Activated T-cell treated with anti-CD3 and anti-CD28 coated beads, Interleukin-2, amount 50 U/mL, for 24 hours (primary cell): ENCODE measurements at places on chromosomes 3 and 15.

GRCh38 chr3:53166781-53167291, 5.8 kb downstream of the PRKCD start:
- H3K36me3 ChIP-seq, result no peaks in the 10 kb centered on the region
- H3K4me3 ChIP-seq, result no peak overlapping the region
- no peaks in the 10 kb centered on the region for H3K27me3 ChIP-seq

GRCh38 chr15:80403712-80404056, 498 bp upstream of the ARNT2 start:
- H3K27ac ChIP-seq, result no peak overlapping the region
- H3K27me3 ChIP-seq, result peaks cover 78% of the 10 kb centered on the region
- no peaks in the 10 kb centered on the region for H3K36me3 ChIP-seq
- no peak overlapping the region for H3K4me3 ChIP-seq
- peaks cover 4% of the 10 kb centered on the region for H3K4me1 ChIP-seq

DNA sequence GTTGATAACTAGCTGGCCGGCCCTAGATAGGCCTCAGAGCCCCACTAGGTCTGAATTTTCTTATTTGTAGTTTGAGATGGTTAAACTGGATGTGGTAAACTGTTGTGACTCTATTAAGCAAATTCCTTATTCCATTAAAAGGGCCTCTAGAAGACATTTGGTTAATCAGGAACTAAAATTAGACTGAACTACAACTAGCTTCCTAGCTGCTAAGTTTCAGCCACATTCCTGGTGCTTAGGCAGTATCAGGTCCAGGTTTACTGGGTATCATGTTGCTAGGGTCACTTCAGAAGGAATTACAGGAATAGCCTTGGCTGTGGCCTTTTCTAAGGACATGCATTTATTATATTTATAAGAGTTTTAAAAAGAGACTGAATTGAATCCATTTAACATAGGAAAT, 136.3 kb downstream of the PLD1 start:
- no peaks in the 10 kb centered on the region for H3K36me3 ChIP-seq
- H3K27me3 ChIP-seq, result peaks cover 4% of the 10 kb centered on the region
- no peak for DNase-seq
- H3K4me3 ChIP-seq, result no peak overlapping the region
- H3K27ac ChIP-seq, result no peak overlapping the region
- H3K4me1 ChIP-seq, result no peaks in the 10 kb centered on the region

DNA sequence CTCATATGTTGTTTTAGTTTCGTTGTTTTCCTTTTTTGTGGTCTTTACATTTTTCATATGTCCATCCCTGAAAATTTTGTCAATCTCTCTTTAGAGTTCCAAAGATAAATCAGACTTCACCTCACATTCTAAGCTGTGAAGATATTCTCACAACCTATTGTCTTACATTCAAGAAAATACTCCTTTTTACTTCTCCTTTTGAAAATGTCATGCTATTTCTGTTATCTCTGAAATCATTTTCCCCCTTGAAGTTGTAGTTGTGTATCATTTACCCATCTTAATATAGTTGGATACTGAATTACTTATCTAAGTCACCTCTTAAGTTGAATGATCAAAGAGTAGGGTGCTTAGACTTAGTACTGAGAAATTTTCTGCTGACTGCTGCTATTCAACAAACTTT, 74.3 kb downstream of the DCUN1D1 start:
- no peaks in the 10 kb centered on the region for H3K27me3 ChIP-seq
- no peak for DNase-seq
- no peak overlapping the region for H3K27ac ChIP-seq
- no peak overlapping the region for H3K4me3 ChIP-seq
- H3K36me3 ChIP-seq, result peaks cover 50% of the 10 kb centered on the region
- peaks cover 17% of the 10 kb centered on the region for H3K4me1 ChIP-seq

- no peak overlapping the region for H3K4me3 ChIP-seq
- H3K27ac ChIP-seq, result no peak overlapping the region
- DNase-seq, result no peak
Measured at GRCh38 chr3:162285259-162285658, 788.7 kb downstream of the OTOL1 start.

DNA sequence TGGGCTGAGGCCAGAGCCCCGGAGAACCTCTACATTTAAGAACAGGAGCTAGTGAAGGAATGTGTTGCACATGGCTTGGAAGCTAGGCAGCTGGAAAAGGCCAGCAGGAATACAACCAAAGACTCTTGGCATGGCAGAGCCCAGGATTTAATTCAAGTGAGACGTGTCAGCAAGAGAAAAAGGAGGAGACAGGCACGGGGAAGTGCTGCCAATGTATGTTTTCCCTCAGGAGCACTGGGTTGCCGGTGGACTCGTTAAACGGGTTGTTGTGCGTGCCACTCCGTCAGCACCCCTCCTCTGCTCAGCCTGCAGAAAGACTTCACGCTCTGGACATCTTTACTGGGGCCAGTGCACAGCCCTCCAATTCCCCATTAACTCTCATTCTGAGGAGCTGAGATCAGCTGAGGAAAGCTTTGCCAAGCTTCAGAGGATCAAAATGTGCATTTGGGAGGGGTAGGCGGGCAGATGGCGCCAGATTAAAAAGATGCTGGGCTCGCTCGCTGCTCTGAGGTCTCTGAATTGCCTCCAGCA, 103.7 kb downstream of the PDZRN3 start:
- no peak overlapping the region for H3K4me3 ChIP-seq
- no peaks in the 10 kb centered on the region for H3K27me3 ChIP-seq
- H3K36me3 ChIP-seq, result no peaks in the 10 kb centered on the region
- no peak for DNase-seq
- no peaks in the 10 kb centered on the region for H3K4me1 ChIP-seq

GRCh38 chr3:4770561-4770960, 208.7 kb upstream of the BHLHE40 start:
- H3K27me3 ChIP-seq, result no peaks in the 10 kb centered on the region
- H3K36me3 ChIP-seq, result peaks cover 75% of the 10 kb centered on the region
- H3K4me3 ChIP-seq, result no peak overlapping the region
- DNase-seq, result no peak
- H3K27ac ChIP-seq, result peak overlapping the region; percentile 13
- H3K4me1 ChIP-seq, result peaks cover 5% of the 10 kb centered on the region

DNA sequence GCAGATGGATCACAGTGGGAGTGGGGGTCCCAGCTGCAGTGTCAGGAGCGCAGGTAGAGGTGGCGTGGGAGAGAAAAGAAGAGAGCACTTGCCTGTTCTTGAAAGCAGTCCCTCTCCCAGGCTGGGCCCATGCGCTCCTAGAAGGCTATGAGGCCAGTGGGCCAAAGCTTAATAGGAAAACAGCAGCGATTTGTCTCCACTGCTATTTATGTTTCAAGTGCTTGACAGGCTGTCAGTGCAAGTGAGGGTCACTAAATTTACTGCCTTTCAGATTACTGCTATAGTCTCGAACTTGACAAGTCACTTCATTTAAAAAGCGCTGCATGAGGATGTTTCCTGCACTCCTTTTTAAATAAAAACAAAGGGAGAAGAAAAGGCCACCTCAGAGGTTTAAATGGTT, 239.5 kb downstream of the GAP43 start:
- H3K4me3 ChIP-seq, result no peak overlapping the region
- H3K4me1 ChIP-seq, result no peaks in the 10 kb centered on the region
- no peaks in the 10 kb centered on the region for H3K36me3 ChIP-seq
- H3K27me3 ChIP-seq, result peaks cover 63% of the 10 kb centered on the region
- DNase-seq, result no peak

GRCh38 chr15:68463996-68464395, 32.0 kb upstream of the ITGA11 start:
- no peaks in the 10 kb centered on the region for H3K36me3 ChIP-seq
- DNase-seq, result no peak
- H3K4me3 ChIP-seq, result no peak overlapping the region
- H3K4me1 ChIP-seq, result no peaks in the 10 kb centered on the region
- H3K27me3 ChIP-seq, result peaks cover 10% of the 10 kb centered on the region
